ENCODE measurements at places on chromosomes 7 and 10.

DNA sequence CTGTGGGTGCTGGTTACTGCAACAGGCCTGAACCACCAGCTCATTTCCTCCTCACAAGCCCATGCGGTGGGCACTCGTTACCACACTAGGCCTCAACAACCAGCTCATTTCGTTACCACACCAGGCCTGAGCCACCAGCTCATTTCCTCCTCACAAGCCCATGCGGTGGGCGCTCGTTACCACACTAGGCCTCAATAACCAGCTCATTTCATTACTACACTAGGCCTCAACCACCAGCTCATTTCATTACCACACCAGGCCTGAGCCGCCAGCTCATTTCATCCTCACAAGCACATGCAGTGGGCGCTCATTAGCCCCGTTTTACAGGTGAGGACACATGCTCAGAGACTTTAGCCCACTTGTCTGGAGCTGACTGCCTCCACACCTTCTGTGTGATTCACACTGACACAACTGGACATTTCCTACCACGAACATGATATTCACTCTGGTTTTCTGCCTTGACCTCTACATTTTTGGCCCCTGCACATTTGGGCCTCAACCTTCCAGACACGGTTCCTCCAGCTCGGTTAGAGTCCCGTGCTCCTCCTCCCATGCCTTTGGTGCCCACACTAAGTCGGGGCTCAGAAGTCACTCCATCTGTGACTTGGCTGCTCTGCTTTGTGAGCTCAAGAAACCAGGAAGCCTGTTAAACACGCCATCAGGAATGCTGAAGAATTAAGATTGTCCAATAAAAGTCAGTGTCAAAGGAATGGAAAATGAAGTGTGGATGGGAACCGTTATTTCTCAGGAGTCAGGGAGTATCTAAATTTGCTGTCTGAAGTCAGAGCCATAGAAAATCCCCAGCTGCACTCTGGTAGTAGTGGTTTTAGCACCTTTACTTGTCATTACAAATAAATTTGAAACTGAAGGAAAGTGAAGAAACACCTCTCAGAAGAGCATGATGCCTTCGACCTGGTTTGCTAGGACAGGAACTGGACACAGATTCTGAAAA is 55.8 kb upstream of the LANCL2 start:
- DNase-seq: no peak

GRCh38 chr10:55410415-55410885 is 609.4 kb upstream of the PCDH15 start:
- no peak for DNase-seq

GRCh38 chr10:132399117-132400035 is 2.4 kb downstream of the PWWP2B start:
- no peak for DNase-seq

- no peak for DNase-seq
Observed at GRCh38 chr7:158957921-158958491, 101.6 kb downstream of the DYNC2I1 start.

- no peak for DNase-seq
Observed at GRCh38 chr7:99255463-99255862, 17.2 kb upstream of the MYH16 start.
